ENCODE measurements at places on chromosomes 3 and 15.

- no peak for DNase-seq
These were observed 39.4 kb upstream of the TBL1XR1 start for GRCh38 chr3:177236704-177237103.

DNA sequence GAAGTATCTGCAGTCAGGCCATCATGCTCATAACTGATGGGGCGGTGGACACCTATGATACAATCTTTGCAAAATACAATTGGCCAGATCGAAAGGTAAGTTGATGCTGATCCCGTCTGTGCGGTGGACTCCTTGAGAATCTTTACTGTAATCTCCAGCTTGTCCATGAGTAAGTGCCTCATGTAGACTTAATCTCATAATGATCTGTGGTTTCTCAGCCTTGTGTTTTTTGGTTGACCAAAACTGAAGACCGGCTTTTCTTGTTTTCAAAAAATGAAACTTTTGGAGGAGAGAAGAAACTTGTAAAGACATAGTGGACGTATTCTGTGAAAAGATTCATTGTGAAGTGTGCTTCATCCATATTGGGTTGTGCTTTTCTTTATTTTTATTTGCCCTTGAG is 285.7 kb downstream of the LRTM1 start:
- no peak for DNase-seq

DNA sequence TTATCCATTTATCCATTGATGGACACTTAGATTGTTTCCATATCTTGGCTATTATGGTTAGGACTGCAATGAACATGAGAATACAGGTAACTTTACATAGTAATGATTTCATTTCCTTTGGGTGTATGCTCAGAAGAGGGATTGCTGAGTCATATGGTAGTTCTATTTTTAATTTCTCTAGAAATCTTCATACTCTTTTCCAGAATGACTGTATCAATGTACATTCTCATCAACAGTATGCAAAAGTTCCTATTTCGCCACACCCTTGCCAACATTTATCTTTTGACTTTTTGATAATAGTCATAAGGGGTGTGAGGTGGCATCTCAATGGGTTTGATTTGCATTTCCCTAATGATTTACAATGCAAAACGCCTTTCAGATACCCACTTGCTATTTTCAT is 6.2 kb upstream of the NIPA1 start:
- DNase-seq, result no peak

DNA sequence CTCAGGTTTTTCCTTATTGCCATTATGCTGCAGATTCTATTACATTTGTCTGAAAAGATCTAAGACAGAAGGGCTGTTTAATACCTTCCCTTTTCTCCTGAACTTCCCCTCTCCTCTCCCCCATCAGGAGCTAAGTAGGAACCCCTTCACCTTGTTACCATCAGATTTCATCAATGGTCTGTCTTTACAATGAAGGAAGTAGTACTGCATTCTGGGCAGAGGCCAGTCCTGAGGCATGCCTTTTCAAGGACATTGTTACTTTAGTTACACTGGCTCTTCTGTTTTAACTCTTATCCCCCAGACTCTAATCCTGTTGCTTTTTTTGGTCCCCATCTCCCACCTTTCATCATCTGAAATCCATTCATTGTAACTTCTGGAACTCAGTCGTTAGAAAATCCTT is 8.1 kb downstream of the CTNNB1 start:
- DNase-seq, result no peak

DNA sequence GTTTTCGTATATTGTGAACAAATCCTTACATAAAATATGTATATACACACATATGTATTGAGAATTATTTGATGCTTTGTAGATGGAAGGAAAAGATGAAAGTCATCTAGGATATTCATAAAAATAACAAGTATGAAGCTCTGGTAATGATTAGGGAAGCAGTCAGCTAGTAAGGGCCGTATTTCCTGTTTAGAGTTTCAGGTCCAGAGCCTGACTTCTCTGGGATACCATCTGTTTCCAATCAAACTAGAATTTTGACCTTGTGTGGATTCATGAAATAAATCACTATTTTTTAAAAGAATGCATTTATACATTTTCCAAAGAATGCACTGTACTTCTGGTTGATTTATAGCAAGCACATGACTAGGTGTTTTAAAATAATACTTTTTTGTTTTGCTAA is 156.1 kb upstream of the CGNL1 start:
- DNase-seq, result no peak

DNA sequence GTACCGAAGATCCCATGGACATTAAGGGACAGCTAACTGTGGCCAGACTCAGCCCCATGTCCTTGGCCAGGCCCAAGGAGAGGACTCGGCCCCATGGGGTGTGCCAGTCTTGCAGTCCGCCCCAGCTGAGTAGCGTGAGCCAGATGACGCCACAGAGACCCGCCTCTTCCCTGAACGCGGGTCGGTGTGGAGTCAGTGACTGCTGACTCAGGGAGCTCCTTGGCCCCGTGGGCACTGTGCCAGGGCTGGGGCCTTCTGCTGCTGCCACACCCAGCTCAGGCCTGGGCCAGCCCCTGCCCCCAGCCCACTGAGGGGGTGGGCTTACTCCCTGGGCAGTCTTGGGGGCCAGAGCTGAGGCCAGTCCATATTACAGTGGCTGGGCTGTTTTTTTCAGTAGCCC is 52.8 kb downstream of the PLXNA1 start:
- DNase-seq, result no peak

- DNase-seq, result no peak
These were observed 2.3 kb upstream of the SLC51B start for GRCh38 chr15:65042776-65043327.

GRCh38 chr3:40417845-40418543 is 31.0 kb downstream of the ENTPD3 start:
- no peak for DNase-seq

DNA sequence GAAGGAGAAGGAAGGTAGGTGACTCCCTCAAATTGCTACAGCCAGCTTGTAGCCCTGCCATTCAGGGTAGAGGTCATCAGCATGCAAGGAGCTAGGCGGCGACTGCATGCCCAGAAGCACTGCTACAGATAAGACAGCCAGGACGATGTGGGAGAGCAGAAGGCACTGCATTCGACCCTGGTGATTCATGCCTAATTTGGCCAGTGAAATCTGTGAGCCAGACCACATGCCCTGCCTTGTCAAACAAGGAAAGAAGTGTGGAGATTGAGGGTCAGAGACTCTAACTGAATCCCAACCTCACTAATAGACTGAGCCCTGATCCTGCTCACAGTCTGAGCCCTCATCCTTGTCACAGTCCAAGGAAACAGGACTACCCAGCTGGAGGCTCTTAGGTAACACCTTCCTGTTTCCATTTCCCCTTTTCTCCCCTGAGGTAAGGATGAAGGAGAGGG is 86.6 kb downstream of the LINGO1 start:
- no peak for DNase-seq

GRCh38 chr15:75054172-75054897 is 30.9 kb downstream of the PPCDC start:
- no peak for DNase-seq

GRCh38 chr3:52506266-52506966 is 11.3 kb downstream of the STAB1 start:
- no peak for DNase-seq

DNA sequence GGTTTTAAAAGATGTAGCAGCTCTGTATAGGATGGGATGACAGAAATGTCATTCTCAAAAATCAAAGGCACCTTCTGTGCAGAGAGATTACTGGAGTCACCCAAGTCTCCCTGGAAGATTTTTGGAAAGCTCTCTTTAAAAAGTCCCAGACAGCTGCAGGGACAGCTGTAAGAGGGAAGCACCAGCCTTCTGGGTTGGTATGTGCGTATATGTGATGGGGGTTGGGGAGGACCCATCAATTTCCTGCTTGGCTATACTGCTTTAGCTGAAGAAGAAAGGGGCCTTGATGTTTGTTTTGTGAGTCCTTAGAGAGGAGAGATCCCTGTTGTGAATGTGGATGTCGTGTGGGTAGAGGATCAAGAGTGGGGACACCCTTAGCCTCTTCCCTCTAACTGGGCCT is 5.4 kb upstream of the SEC11A start:
- DNase-seq, result no peak

- DNase-seq, result no peak
These were observed 367.6 kb upstream of the PLSCR5 start for GRCh38 chr3:146972726-146973125.

GRCh38 chr15:64503197-64503596 is 42.8 kb downstream of the ZNF609 start:
- peak; percentile 24 for DNase-seq

- DNase-seq, result no peak
These were observed 3.6 kb downstream of the SOX14 start for GRCh38 chr3:137767538-137768360.

DNA sequence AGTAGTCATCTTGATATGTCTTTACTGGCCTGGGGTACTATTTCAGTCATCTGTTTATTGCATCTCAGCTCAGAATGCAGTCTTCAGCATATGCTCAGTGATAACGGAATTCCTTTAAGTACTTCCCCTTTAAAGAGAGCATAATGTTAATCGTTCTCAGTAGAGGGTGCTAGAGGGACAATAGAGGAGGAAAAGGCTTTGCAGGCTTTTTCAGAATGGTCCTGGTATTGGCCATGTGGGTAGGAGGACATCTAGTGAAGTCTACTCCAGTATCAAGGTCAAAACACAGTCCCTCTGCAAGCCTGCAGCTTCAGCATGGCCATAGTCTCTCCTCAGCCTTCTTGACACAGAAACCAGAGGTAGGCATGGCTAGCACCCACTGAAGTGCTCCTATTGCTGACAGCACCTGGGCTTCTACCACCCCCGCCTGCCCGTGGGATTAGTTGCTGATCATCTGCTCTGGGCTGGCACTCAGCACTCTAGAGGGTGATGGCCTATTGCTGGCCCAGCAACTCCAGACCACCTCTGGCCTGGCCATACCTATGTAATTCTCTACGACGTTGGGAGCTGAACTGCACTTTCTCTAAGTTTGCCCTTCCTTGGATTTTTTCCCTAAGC is 65.4 kb downstream of the KCNH8 start:
- DNase-seq, result no peak

DNA sequence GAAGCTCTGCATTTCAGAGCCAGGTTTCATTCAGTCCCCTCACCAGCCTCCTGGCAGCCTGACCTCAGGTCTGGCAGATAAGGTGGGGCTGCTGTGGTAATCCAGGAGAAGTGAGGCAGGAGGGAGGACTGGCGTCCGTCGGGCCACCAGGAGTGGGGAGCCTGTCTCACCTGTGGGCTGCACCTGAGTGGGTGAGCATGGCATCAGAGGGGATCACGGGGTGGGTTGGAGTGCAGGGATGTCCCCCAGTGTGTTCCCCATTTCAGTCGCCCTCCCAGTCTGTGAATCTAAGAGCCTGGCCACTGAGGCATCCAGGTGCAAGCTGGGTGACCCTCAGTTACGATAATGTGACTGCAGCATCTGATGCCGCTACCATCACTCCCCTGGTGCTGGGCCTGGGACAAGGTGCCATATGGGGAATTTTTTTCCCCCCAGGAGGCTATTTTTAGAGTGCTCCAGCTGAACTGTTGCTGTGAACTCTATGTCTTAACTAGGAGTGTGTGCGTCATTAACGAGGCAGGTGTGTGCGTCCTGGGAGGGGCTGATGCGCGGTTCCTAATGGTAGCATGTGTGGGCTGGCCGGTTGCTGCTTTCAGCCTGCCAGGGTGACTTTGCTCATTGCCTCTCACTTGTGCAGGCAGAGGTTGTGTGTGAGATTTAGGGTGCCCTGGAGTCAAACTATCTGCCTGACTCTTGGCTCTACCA is 165.2 kb downstream of the SLCO3A1 start:
- no peak for DNase-seq

GRCh38 chr3:43014241-43014640 is 35.1 kb downstream of the GASK1A start:
- DNase-seq, result no peak

DNA sequence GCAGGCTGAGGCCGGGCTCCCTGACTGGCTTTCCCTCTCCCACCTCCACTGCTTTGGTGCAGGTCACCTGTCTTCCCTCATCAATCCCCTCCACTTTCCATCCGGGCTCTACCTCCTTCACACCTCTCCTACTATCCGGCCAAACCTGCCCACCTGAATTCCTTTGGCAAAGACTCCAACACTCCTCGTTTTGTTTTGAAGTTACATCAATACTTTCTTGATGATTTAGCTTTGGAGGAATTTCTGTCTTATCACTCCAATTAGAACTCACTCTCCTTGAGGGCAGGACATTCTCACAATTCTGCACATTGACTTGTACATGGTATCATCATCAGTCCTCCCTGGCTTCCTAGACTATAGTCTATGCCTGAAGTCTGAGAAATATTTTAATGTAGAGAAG is 20.4 kb downstream of the LDHAL6B start:
- DNase-seq, result no peak

- no peak for DNase-seq
These were observed 274.7 kb downstream of the CD47 start for GRCh38 chr3:107816107-107816506.
